ENCODE measurements at places on chromosomes 6 and 20. TPM values are rescaled to one million over a fixed set of nuclear protein-coding genes. Genes with fewer than 3 reads are reported as not detected.

SPTLC3 gene
- 0.23 TPM for total RNA-seq

BPIFB2 gene
- total RNA-seq: not detected

REV3L gene
- 22.7 TPM for total RNA-seq

ANKS1A gene
- total RNA-seq: 20.7 TPM

GNAS-AS1 gene
- 0.58 TPM for total RNA-seq

MICB gene
- 25.9 TPM for total RNA-seq

MYB gene
- 0.53 TPM for total RNA-seq

WFDC5 gene
- total RNA-seq: not detected

BPHL gene
- 16.6 TPM for total RNA-seq

WFDC12 gene
- total RNA-seq: not detected

PRDM13 gene
- not detected for total RNA-seq

OR2B6 gene
- total RNA-seq: not detected

TSPYL1 gene
- 57.3 TPM for total RNA-seq

DPM1 gene
- 38.7 TPM for total RNA-seq

LY6G5B gene
- 23.9 TPM for total RNA-seq

BCAS1 gene
- total RNA-seq: not detected

SAPCD1 gene
- 9.4 TPM for total RNA-seq

FNDC11 gene
- total RNA-seq: 0.51 TPM

INSM1 gene
- total RNA-seq: not detected

CGAS gene
- 7.4 TPM for total RNA-seq

RIPOR3 gene
- total RNA-seq: not detected

UNC5CL gene
- 0.32 TPM for total RNA-seq

IL17A gene
- total RNA-seq: not detected

COX4I2 gene
- total RNA-seq: not detected

DYNLT2 gene
- total RNA-seq: 1.5 TPM

BIRC7 gene
- not detected for total RNA-seq

PPP1R16B gene
- total RNA-seq: 68.1 TPM

ENPP1 gene
- 1.4 TPM for total RNA-seq

CCND3 gene
- total RNA-seq: 87.5 TPM

ADGRB3 gene
- total RNA-seq: not detected

TRAPPC3L gene
- not detected for total RNA-seq

TINAG gene
- 0.21 TPM for total RNA-seq

ELOVL2 gene
- total RNA-seq: not detected

PAX1 gene
- not detected for total RNA-seq

PHACTR2 gene
- 160 TPM for total RNA-seq

CABLES2 gene
- total RNA-seq: 9.9 TPM

PPT2 gene
- total RNA-seq: 27.2 TPM

CRISP3 gene
- total RNA-seq: not detected

RWDD1 gene
- 44.2 TPM for total RNA-seq

FANCE gene
- total RNA-seq: 12.7 TPM

CNR1 gene
- not detected for total RNA-seq

CD24 gene
- 1.2 TPM for total RNA-seq

BHLHE23 gene
- total RNA-seq: not detected

CYP39A1 gene
- not detected for total RNA-seq

RAB44 gene
- 0.11 TPM for total RNA-seq

GRM1 gene
- total RNA-seq: not detected

ACTL10 gene
- total RNA-seq: 0.62 TPM

WFDC2 gene
- total RNA-seq: not detected

EFCAB8 gene
- total RNA-seq: 0.60 TPM

ZBTB46 gene
- total RNA-seq: 4.3 TPM

Measured in endothelial cell of umbilical vein (primary cell).